ENCODE measurements at places on chromosomes 7 and 10.

DNA sequence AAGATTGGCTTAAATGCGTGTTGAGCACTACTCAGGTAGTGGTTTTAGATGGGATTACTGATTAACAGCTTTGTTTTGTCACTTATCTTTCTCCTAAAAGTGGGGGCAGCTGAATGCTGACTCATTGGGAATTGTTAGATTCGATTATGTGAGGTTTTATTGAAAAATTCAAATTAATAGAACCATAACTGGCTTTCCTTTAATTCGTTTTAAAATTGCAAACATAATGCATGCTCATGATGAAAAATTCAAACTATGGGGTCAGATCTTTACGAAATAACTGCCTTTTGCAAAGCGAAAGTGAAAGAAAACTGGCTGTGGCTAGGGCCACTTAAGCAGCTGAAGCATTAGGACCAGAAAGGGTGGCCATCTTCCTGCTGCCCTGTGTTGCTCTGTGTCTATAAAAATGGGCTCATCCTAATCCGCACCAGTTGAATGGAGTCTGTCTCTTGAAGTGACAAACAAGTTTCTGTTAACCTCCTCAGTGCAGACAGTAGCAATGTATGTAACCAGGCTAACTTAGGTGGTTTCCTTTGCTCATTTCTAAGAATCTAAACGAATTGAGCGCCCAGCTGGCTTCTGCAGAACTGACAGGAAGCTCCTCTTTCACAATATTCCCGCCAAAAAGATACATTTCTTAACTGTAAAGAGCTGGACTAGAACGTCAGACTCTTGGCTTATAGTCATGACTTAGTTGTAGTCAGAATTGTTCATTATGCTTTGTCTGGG lies 27.8 kb downstream of the DENND10 start:
- peaks cover 3% of the 10 kb centered on the region for H3K4me1 ChIP-seq
- peak overlapping the region; percentile 76 for H3K27ac ChIP-seq
- H3K36me3 ChIP-seq = peaks cover 63% of the 10 kb centered on the region
- H3K4me3 ChIP-seq = peak overlapping the region; percentile 58
- H3K27me3 ChIP-seq = no peaks in the 10 kb centered on the region
- DNase-seq = no peak

DNA sequence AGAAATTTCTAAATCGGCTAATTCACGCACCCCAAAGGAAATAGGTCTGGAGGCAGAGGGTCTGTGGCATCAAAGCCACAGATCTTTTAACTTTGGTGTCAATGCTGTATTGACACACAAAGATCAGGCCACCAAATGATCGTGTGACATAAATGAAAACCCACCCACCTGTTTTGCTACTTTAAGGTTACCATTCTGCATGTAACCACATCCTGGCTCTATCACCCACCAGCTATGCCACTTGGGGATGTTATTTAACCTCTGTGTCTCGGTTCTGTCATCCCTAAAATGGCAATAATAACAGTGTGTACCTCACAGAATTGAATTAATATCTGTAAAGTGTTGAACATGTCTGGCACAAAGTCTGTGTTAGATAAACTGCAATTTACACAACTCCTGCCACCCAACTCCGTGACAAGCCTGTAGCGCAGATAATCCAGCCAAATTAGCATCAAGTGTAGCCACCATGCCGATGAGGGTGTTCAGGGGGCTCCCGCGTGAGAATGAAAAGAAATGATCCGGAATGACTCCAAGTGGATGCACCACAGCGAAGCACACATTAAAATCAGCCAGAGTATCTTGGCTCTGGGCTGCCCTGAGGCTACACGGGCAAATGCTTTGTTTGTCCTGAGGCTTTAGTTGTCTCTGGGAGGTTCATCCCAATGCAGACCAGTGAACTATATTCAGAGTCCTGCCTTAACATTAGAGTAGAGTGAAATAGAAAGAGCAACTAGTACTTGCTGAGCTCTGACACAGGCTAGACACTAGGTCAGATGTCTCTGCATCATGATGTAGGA lies 158.4 kb upstream of the NEBL start:
- DNase-seq = no peak
- no peaks in the 10 kb centered on the region for H3K36me3 ChIP-seq
- no peaks in the 10 kb centered on the region for H3K27me3 ChIP-seq
- H3K4me1 ChIP-seq = no peaks in the 10 kb centered on the region

- no peak overlapping the region for H3K4me3 ChIP-seq
- H3K36me3 ChIP-seq = no peaks in the 10 kb centered on the region
- peaks cover 11% of the 10 kb centered on the region for H3K4me1 ChIP-seq
Measured at GRCh38 chr7:113100121-113100603, 13.5 kb upstream of the GPR85 start.

GRCh38 chr10:60664859-60665258 lies 113.4 kb upstream of the CDK1 start:
- H3K27ac ChIP-seq = no peak overlapping the region
- no peaks in the 10 kb centered on the region for H3K36me3 ChIP-seq
- no peak for DNase-seq
- H3K4me1 ChIP-seq = no peaks in the 10 kb centered on the region

GRCh38 chr10:35185260-35186034 lies 58.8 kb downstream of the CREM start:
- H3K36me3 ChIP-seq = no peaks in the 10 kb centered on the region
- no peak for DNase-seq

- no peaks in the 10 kb centered on the region for H3K36me3 ChIP-seq
- peaks cover 5% of the 10 kb centered on the region for H3K4me1 ChIP-seq
- no peaks in the 10 kb centered on the region for H3K27me3 ChIP-seq
- DNase-seq = no peak
- no peak overlapping the region for H3K4me3 ChIP-seq
Measured at GRCh38 chr7:158021836-158022235, 565.8 kb downstream of the PTPRN2 start.

GRCh38 chr7:88156356-88156755 lies 63.5 kb downstream of the SRI start:
- no peak overlapping the region for H3K27ac ChIP-seq
- peaks cover 4% of the 10 kb centered on the region for H3K36me3 ChIP-seq
- DNase-seq = no peak
- H3K4me3 ChIP-seq = no peak overlapping the region
- no peaks in the 10 kb centered on the region for H3K4me1 ChIP-seq
